ENCODE measurements at places on chromosomes 6 and 20. TPM values are rescaled to one million over a fixed set of nuclear protein-coding genes. Genes with fewer than 3 reads are reported as not detected.

Gene WFDC2
- total RNA-seq = 0.99 TPM

Gene CALHM6
- total RNA-seq = 7.8 TPM

Gene PPP2R5D
- total RNA-seq = 35.9 TPM

Gene TSPO2
- not detected for total RNA-seq

Gene TPD52L1
- 224 TPM for total RNA-seq

Gene HDAC2
- 60.4 TPM for total RNA-seq

Gene HLA-DQA1
- 9.0 TPM for total RNA-seq
